Hepatic stellate cell (primary cell): ENCODE measurements at places on chromosomes 5 and 9.
A peak's percentile ranks its signal among the peaks of the same experiment; 100 is the strongest.

- peak; percentile 52 for DNase-seq
These were observed 20.6 kb downstream of the SLC38A9 start for GRCh38 chr5:55691265-55692105.

DNA sequence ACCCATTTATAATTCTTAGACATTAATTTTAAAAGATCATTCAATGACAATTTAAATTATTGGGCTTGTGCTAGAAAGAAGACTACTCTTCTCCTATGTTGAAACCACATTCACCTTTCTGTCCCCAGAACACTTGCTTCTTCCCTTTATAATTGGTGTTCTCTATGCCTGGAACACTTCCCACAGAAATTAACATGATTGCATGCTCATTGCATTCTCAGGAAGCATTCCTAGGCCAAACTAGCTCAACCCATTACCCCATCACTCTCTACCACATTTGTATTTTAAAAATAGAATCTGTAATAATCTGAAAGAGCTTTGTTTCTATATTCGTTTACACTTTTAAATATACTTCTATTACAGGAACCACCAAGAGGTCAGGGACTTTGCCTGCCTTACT, 184.7 kb downstream of the MEF2C start:
- DNase-seq = no peak

DNA sequence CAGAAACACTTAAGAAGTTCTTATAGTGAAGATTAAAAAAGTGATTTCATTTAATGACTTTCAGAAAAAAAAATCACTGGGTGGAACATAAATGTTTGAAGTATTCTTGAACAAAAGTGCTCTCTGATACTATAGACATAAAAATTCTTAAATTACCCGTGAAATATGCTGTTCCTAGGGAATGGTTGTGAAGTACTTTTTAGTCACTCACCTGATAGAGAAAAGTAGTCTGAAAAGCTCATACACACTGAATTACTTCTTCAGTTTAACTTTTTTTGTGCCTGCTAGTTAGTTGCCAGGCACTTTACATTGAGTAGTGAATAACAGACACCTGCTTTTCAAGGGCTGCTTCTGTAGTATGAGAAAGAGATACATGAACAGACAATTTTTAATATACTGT, 78.0 kb downstream of the SH3GL2 start:
- DNase-seq = no peak

DNA sequence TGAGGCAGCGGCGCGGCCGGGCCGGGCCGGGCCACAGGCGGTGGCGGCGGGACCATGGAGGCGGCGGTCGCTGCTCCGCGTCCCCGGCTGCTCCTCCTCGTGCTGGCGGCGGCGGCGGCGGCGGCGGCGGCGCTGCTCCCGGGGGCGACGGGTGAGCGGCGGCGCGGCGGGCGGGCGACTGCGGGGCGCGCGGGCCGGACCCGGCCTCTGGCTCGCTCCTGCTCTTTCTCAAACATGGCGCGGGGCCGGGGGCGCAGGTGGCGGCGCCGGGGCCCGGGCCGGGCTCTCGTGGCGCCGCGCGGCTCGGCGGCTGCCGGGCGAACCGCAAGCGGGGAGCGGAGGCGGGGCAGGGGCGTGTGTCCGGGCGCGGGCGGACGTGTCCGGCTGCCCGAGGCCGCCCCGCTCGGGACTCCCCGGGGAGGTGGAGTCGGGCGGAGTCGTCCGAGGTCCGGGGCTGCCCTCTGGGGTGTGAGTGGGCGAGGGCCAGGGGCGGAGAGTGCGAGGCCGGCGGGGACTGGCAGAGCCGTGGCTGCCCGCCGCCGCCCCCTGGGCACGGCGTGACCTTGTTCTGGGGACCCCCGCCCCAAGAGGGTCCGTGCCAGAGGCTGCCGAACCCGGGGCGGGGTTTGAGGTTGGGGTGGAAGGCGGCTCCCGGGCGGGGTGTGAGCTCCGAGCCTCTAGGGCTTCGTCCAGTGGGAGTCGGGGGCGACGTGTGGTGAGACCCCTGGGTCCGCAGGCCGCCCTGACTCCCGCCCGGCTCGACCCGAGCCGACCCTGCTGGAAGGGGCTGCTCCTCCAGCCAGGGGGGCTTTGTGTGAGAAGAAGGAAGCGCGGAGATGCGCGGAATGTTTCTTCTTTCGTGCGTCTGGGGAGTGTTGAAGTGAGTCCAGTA, 485 bp downstream of the TGFBR1 start:
- peak; percentile 84 for DNase-seq
